ENCODE measurements at places on chromosomes 6 and 20.

DNA sequence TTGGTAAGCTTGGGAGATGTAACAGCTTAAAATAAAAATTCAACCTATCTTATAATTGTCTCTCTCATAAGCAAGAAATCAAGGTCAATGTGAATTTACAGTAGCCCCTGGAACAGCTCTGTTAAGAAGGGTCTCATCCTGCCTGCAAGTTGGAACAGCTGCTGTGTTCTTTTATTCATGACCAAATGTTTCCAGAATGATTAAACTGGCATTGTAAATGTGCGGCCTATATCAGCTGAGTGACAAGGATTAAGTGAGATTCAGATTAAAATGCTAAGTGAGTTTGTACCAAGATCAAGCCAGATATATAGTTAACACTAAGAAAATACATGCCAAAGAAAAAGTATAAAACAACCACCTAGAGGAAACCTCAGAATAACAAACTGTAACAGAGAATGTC, 45.3 kb upstream of the NRSN1 start:
- DNase-seq, result no peak

GRCh38 chr6:15493437-15494168, 169.2 kb downstream of the DTNBP1 start:
- no peak for DNase-seq

DNA sequence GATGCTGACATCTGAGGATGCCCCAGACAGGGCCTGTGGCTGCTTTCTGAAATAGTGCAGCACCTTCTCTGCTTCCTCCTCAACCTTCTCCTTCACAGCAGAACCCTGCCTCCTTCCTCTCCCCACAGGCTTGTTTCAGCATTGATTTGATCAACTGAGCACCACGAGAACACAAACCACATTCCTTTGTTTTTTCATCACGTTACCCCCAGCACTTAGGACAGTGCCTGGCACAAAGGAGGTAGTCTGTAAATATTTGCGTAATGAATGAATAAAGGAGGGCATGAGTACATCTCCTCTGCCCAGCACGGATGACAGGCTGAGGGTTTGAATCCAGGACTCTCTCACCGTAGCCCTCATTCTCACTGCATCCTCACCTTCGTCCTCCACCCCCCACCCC, 21.3 kb upstream of the WFDC2 start:
- DNase-seq, result no peak

GRCh38 chr20:50518270-50518721, 8.1 kb downstream of the PTPN1 start:
- no peak for DNase-seq

Data from activated T-helper 1 cell treated with Interleukin-2 at 50 U/mL for 16 hours (primary cell).